ENCODE measurements at places on chromosomes 1 and 21. TPM values are rescaled to one million over a fixed set of nuclear protein-coding genes. Genes with fewer than 3 reads are reported as not detected.

The MFSD2A gene
- 3.6 TPM for total RNA-seq

The NUDT4B gene
- total RNA-seq, result 75.6 TPM

The PTPN14 gene
- total RNA-seq, result 122 TPM

The GCSAML gene
- not detected for total RNA-seq

The ANGPTL3 gene
- under 0.01 TPM for total RNA-seq

The PCP4L1 gene
- total RNA-seq, result not detected

The KRTAP11-1 gene
- total RNA-seq, result not detected

The HRNR gene
- not detected for total RNA-seq

The FCRL1 gene
- total RNA-seq, result not detected

The SELENBP1 gene
- 28.3 TPM for total RNA-seq

The OR2L2 gene
- under 0.01 TPM for total RNA-seq

The SRSF10 gene
- total RNA-seq, result 80.7 TPM

The CELA3B gene
- not detected for total RNA-seq

The PANK4 gene
- total RNA-seq, result 15.2 TPM

The OLFM3 gene
- total RNA-seq, result not detected

The MMEL1 gene
- total RNA-seq, result under 0.01 TPM

The MACF1 gene
- 377 TPM for total RNA-seq

The PGLYRP3 gene
- total RNA-seq, result not detected

The REN gene
- not detected for total RNA-seq

The TGFBR3 gene
- 32.2 TPM for total RNA-seq

The SSX2IP gene
- 10.9 TPM for total RNA-seq

The TMPRSS3 gene
- not detected for total RNA-seq

The TMEM167B gene
- total RNA-seq, result 24.6 TPM

The KPRP gene
- not detected for total RNA-seq

The SLC45A3 gene
- 1.1 TPM for total RNA-seq

The FMN2 gene
- total RNA-seq, result 11.2 TPM

The DMBX1 gene
- not detected for total RNA-seq

The SLC26A9 gene
- not detected for total RNA-seq

The TEDDM1 gene
- total RNA-seq, result not detected

The NFIA gene
- 8.0 TPM for total RNA-seq

The CTTNBP2NL gene
- 32.2 TPM for total RNA-seq

The F11R gene
- total RNA-seq, result 1.2 TPM

The RSPO1 gene
- total RNA-seq, result 0.36 TPM

The LRRC38 gene
- not detected for total RNA-seq

The PPIE gene
- total RNA-seq, result 26.4 TPM

The GPR52 gene
- total RNA-seq, result 1.4 TPM

The ZBTB17 gene
- total RNA-seq, result 29.7 TPM

The FAM78B gene
- total RNA-seq, result 0.29 TPM

The CCDC30 gene
- total RNA-seq, result 4.7 TPM

The NTMT2 gene
- total RNA-seq, result not detected

The RO60 gene
- total RNA-seq, result 138 TPM

The HAX1 gene
- 149 TPM for total RNA-seq

The PRDM15 gene
- 7.2 TPM for total RNA-seq

The TLR5 gene
- 0.88 TPM for total RNA-seq

The KCNJ9 gene
- total RNA-seq, result not detected

The GUCA2A gene
- not detected for total RNA-seq

The KIF26B gene
- 22.1 TPM for total RNA-seq

The HNRNPCL2 gene
- not detected for total RNA-seq

The SAMD13 gene
- total RNA-seq, result under 0.01 TPM

The SLC25A34 gene
- 1.5 TPM for total RNA-seq

The RC3H1 gene
- total RNA-seq, result 29.8 TPM

The CD2 gene
- total RNA-seq, result not detected

The ATAD3C gene
- under 0.01 TPM for total RNA-seq

The PCAT6 gene
- 0.29 TPM for total RNA-seq

The TMED5 gene
- 51.3 TPM for total RNA-seq
